Stimulated activated naive B cell treated with anti-CD40 and anti-IgM and Interleukin-4, amounts not matched to agents 10 μg/mL and 1 μg/mL and 100 μg/mL, for 72 hours (primary cell): ENCODE measurements at places on chromosomes 13 and 19.

- no peak for DNase-seq
Observed at GRCh38 chr19:558770-559439, 13.5 kb upstream of the BSG start.

DNA sequence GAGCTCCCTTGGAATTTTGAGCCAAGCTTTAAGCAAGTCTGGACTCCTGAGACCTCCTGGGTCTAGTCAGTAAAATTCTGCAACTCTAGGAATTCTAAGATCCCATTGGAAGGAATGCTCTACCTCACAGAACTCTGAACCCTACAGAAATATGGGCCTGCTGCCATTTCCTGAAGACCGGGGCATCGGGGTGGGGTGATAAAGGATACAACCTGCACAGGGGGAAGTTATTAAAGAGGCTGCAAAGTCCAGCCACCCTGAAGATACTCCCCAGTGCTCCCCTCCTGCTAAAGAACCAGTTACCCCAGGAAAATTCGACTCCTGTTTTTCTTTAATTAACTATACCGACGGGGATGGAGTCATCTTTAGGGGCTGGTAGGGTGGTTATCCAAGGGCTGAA, 2.4 kb upstream of the PPP1R37 start:
- no peak for DNase-seq

DNA sequence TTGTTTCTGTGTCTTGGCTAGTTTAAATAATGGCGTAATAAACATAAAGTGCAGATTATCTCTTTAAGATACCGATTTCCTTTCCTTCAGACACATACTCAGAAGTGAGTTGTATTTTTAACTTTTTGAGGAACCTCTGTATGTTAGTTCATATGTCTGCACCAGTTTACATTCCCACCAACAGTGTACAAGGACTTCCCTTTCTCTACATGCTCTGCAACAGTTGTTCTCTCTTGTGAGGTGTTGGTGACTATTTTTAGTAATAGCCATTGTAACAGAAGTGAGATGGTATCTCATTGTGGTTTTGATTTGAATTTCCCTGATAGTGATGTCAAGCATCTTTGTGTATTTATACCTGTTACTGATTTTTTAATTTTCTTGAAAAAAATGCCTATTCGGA, 418.6 kb downstream of the UQCRFS1 start:
- DNase-seq = no peak

DNA sequence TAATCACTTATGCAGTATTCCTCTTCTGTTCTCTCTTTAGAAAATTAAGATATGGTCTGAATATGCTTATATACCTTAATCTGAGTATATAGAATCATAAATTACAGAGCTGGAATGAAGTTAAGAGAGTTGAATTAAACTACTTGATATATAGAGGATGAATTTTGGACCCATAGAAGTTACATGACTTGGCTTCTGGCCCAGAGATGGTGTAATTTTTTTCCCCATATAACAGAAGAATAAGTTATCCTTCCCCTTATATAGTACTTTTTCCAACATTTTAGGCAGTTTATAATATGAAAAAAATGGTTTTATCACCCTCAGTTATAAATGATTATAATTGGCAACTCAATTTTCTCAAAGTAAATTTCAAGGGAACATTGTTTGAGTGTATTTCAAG, 616.3 kb downstream of the TBC1D4 start:
- no peak for DNase-seq

- DNase-seq = peak; percentile 49
Observed at GRCh38 chr19:3062165-3063105, at the start of gene TLE5. TSS of gene TLE5 (minus strand) at chr19:3062495. CDS start at chr19:3062200, 295 bp downstream.

DNA sequence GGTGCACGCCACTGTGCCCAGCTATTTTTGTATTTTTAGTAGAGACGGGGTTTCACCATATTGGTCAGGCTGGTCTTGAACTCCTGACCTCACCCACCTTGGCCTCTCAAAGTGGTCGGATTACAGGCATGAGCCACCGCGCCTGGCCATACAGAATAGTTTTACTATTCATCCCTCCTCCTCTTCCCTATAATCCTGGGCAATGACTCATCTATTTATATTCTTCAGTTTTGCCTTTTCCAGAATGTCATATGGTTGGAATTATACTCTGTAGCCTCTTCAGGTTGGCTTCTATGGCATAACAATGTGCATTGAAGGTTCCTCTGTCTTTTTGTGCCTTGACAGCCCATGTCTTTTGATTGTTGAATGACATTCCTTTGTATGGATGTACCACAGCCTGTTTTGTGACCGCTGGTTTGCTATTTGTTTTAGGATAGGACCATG, 22.2 kb upstream of the LRP3 start:
- no peak for DNase-seq

DNA sequence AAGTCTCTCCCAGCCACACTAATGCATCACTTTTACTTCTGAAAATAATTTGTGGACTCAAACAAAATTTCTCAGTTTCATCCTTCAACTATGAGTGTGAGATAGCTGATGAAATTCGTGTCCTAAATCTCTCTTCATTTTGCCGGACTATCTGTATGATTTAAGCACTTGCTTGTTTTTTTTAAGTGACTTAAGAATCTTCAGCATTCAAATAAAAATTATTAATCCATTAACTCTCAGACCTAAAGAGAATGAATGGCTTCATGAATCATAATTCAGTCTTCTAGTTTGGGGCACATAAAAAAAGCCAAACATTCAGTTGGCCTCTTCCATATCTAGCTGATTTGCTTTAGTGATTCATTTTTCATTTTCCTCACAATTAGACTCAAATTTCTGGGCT, 579.5 kb downstream of the DCT start:
- no peak for DNase-seq

DNA sequence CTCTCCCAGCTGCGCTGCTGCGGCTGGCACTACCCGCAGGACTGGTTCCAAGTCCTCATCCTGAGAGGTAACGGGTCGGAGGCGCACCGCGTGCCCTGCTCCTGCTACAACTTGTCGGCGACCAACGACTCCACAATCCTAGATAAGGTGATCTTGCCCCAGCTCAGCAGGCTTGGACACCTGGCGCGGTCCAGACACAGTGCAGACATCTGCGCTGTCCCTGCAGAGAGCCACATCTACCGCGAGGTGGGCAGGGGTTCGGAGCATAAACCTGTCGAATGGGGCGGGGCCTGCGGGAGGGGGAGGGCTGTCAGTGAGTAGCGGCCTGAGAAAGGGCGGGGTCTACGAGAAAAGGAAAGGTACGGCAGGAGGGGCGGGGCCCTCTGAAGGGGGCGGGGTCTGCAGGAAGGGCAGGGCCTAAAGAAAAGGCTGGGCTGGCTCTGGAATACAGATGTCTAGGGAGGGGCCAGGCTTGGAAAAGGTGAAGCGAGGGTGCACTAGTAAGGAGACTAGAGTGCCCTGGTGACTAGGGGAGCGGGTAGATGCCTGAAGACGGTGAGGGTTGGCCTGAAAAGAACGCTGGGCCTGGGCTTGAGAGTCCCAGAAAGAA, 3.6 kb downstream of the CD37 start:
- no peak for DNase-seq

DNA sequence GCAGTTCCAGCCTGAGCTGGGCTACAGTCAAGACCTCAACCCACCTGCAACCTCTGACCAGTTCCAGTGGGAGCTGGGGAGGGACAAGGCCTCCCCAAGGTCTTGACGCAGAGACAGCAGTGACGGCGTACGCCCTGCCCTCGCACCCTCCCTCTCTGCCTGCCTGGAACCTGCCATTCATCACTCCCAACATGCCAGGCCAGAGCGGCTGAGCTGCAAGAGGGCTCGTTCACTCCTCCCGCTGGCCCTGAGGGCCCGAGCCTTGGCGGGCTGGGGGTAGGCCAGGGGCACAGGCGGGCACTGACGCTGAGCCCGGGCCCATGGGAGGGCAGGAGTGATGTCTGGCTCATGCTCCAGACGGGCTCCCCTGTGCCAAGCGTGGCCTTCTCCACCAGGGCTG, 8.2 kb downstream of the NDUFA11 start:
- DNase-seq = no peak

DNA sequence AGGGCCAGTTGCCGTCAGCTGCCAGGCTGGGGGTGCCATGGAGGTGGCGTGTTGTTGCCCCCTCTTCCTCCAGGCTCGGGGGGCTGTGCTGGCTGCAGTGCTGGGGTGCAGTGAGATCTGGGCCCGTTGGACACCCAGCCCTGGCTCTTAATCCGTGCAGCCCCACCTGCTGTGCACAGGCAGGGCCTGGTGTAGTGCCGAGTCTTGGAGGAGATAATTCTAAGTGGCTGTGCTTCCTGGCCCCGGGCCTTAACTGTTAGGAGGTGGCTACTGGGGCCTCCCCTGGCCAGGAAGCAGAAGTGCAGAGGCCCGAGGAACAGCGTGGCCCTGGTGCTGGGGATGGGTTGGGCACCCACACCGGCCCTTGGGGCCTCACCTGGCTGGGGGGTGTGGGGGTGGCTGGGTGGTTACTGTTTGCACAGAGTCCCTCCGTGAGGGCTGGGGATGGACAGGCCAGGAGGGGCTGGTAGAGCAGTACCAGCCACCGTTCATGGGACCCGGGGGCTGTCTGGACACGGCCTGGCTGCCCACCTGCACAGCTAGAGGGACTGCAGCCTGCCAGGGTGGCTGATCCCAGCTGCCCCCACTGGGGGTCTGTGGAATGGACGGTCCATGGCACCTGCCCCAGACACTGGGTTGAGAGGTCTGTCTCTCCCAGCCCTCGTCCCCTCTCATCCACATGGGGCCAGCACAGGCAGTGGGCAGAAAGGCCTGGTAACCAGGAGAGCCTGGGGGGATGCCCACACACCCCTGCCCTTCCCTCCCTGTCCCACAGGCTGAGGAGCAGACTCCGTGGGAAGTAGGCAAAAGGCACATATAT, 3.3 kb downstream of the GPX4 start:
- DNase-seq = no peak

DNA sequence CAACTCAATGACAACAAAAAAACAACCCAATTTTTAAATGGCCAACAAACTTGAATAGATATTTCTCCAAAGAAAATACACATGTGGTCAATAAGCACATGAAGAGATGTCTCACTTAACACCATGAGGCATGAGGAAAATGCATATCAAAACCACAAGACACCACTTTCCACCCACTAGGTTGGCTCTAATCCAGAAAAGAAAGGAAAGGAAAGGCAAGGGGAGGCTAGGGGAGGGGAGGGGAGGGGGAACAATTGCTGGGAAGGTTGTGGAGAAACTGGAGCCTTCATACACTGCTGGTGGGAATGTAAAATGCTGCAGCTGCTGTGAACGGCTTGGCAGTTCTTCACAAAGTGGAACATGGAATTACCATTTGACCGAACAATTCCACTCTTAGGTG, 854.3 kb downstream of the UQCRFS1 start:
- DNase-seq = no peak

- no peak for DNase-seq
Observed at GRCh38 chr19:44642377-44642776, 1.3 kb upstream of the PVR start.

GRCh38 chr19:48401287-48401686, 7.8 kb downstream of the GRIN2D start:
- no peak for DNase-seq

DNA sequence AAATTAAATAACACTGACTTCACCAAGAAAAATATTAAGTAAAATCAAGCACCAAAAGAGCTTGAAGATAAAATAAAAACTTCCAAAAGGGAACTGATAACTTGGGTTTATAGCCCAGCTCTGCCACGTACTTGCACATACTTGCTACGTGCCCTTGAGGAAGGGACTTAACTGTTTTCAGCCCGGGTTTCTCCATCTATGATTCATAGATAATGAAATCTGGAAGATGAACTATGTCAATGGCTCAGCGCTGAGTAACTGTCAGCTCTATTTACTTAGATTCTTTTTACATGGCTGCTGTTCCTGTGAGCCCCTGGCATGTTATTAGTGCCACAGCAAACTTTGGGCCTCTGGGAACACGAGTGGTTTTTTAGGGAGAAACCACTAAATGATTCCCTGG, 9.6 kb upstream of the ZC3H13 start:
- DNase-seq = no peak

DNA sequence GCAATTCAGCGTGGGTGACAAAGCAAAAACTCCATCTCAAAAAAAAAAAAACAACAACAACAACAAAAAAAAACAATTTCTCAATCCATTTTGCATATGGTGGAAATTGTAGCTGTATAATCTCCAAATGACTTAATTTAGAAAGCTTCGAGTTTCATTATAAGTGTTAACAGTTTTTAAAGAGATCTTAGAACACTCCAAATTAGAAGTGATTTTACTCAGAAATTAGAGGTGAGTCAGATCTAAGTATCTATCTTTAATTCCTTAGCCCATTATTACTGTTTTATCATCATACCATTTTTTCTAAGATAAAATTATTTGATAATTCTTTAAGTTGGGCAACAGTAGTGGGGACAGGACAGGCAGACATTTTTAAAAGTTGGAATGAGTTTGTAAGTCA, 60.5 kb downstream of the ZMYM2 start:
- DNase-seq = no peak

DNA sequence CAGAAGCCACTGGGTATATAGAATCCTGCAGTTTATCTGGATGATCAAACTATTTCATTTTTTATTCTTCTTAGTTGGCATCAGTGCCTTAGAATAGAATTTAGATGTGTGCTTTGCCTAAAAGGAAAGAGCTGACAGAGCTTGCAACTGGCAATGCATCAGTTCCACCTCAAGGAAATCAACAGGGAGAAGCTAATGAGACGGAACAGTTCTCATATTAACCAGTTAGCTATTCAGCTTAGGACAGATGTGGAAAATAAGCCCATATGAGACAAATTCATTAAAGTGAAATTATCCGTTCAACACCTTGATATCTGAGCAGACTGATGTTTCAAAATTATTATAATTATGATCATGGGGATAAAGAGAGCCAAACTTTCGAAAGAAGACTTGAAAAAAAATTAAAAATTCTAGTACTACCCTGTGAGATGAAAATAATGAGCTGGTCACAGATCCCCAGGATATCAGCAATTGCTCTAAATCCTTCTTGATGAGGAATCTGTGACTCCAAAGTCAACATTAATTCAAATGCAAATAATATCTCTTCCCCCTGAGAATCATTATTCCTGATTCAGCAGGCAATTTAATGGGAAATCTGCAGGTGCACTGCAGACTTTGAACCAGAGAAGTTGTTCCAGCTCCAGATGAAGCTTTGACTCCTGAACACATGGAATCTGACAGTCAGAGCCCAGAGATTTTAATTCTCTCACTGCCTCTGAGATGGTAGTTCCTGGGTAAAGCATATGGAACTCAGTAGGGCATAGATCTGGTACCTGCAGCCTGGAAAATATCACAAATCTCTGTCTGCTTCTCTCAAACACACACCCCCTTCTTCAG, 486.8 kb downstream of the FOXO1 start:
- no peak for DNase-seq
